ENCODE measurements at places on chromosomes 3 and 15.

DNA sequence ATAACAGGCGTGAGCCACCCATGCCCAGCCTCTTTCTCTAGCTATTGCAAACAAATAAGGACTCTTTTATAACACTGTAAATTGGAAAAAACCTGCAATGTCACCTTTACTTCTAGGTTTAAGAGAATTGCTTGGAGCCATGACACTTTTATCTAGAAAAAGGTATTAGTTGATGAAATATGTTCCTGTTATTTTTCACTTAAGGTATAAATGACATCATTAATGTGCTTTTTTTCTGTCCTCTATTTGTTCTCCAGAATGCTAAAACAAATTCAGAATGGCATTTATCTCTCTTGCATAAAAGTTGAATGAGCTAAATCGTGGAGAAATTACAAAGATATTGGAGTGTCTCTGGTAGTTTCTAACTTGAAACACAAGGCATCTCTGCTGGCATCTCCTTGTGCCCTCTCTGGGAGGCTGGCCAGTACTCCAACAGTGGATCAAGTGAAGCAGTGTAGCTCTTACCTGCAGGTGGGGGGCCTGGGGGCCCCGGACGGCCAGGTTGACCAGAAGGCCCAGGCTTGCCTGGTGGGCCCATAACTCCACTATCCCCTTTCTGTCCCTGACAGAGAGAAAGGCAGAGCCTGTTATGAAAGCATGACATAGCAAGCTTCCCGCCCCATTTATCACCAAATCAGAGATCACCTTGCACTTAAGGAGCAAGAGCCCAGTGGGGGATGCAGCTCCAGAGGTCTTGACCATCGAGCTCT is 38.6 kb downstream of the EAF1 start:
- DNase-seq = no peak

- no peak for DNase-seq
Measured at GRCh38 chr3:188855675-188856074, 316.1 kb upstream of the TPRG1 start.

GRCh38 chr3:53023072-53023823 is 22.6 kb downstream of the SFMBT1 start:
- DNase-seq = no peak

- DNase-seq = no peak
Measured at GRCh38 chr15:27725731-27726130, 373.4 kb downstream of the OCA2 start.

GRCh38 chr15:63669074-63669473 is 71.9 kb downstream of the FBXL22 start:
- no peak for DNase-seq

DNA sequence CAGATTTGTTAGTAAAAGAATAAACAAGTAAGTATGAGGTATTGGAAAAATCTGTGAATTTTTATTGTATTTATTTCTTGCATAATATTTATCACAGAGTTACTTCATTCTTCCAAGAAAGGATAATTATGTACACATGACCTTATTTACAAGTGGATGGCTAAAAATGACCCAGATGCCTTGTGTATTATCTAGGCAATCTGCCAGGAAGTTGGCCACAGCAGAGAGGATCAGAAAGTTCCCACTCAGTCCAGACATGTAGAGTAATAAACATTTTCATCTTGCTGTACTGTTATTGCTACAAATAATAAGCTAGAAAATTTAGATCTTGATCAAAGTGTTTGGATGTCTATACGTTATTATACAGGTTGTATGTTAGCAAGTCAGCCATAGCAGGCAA is 317.1 kb downstream of the EPHA6 start:
- no peak for DNase-seq

DNA sequence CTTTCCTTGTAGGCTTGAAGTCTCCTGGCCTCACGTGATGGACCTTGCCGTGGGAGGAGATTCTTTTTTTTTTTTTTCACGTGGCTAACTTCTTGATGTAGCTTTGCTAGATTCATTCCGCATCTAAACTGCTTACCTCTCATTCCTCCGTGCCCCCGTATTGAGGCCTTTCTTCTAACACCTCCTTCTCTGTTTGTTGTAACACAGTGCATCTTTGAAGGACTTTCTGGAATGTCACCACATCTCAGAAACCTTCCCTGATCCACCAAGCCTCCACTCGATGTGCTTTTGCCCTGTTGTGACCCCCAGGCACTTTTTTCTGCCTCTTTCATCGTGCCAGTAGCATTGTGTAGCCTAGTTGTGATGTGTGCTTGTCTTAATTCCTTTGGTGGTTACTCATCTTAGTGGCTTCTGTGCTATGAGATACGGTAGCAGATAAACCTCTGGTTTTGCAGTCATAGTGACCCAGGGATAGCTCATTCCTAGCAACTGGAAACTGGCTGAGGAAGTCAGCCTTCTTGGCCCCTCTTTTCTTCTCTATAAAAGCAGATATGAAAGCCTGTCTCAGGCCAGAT is 1.6 kb upstream of the BNC1 start:
- DNase-seq = no peak

DNA sequence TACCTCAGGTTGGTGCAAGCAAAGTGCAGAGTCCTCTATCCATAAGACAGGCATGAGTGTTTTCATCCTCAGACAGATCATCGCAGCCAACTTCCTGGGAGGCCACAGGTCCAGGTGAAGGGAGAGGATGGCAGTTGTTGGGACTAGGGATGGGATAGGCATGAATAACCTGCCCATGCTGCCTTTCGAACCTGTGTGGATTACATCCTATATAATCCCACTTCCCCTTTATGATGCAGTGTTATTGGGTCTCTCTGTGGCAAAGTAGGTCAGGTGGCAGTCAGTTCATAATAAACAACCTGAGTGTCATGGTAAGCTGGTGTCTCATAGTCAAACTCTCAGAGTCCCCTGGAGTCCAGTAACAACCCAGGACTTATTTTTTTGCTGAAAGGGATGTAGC is 40.4 kb downstream of the CCR3 start:
- DNase-seq = no peak

GRCh38 chr15:40003116-40003916 is 35.7 kb downstream of the SRP14 start:
- DNase-seq = no peak

DNA sequence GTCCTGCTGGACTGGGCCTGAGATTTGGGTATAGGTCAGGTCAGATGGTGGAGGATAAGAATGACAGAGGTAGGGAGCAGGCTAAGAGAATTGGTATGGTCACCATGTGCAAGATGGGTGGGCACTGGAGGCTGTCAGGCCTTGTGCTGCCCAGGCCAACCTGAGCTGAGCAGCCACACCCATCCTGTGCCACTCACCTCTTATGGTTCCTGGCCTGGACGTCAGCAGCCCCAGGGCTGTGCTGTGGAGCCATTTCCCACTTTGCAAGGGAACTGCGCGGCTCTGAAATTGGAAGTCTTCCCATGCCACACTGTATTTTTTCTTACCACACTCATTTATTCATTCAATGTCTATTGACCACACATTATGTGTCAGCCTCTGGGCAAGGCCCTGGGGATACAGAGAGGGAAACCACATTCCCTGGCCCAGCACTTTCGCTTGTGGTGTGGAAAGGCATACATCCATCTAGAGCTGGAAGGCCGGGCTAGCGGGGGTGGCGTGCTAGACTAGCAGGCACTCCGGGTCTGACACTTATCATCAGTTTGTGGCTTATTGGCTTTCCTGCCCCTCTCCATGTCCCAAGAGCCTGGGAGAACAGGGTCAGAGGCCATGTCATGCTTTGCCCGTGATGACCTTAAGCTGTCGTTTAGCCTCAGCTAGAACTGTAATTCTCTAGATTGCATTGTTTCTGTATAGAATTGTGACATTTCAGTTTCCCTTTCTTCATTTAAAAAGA is 51.1 kb upstream of the POLG start:
- DNase-seq = no peak

DNA sequence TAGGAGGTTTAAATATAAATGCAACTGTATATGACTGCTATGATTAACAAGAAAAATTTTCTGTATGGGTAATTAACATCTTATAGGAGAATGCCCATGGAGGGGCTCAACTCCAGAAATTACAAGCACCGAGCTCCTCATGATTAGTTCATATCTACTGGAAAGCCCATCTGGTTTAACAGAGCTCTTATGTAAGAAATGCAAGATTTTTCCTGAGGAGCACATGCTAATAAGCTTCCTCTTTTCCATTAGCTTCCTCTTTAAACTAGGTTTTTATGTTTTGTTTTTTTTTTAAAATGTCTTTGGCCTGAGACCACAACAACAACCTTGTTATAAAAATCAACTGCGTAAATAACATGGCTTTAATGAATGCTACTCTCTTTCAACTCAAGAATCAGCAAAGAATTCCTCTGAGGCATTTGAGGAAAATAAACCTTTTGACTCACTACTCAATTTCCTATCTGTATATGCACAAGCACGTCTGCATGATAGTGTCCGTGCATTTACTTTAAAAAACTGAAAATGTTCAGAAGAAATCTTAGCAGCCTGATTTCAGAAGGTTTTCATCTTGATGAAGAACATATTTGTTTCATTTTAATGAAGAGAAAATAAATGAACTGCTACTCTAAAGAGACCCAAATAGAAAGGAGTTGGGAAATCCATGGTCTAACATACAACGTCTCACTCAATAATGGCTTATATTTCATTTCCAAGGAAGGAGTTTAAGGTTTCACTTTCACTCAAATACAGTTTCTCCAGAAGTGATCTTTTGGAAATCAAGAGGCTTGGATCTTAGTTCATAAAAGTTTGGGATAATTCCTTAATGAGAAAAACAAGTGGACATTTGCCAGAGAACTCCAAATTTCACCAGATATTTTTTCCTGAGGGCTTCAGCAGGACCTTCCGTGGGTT is 180.8 kb downstream of the KCNAB1 start:
- DNase-seq = no peak

GRCh38 chr3:10744098-10744465 is 71.9 kb upstream of the SLC6A11 start:
- DNase-seq = peak; percentile 19

DNA sequence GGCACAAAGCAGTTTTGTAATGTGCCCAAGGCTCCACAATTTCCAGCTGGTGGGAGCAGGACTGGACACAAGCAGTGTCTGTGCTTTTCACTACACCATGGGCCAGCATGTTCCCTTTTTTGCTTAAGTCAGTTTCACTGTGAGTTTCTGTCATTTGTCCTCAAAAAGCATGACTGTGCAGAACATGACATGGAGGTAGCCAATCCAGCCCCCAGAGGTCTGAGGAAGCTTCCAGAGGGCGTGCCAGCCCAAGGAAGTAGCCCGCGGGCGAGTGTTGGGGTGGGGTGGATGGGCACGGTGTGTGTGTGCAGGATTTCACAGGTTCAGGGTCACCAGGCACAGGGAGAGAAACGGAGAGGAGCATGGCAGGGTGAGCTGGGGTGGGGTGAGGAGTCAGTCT is 8.0 kb upstream of the EEFSEC start:
- DNase-seq = no peak

- no peak for DNase-seq
Measured at GRCh38 chr3:55723653-55724406, 236.7 kb upstream of the WNT5A start.

DNA sequence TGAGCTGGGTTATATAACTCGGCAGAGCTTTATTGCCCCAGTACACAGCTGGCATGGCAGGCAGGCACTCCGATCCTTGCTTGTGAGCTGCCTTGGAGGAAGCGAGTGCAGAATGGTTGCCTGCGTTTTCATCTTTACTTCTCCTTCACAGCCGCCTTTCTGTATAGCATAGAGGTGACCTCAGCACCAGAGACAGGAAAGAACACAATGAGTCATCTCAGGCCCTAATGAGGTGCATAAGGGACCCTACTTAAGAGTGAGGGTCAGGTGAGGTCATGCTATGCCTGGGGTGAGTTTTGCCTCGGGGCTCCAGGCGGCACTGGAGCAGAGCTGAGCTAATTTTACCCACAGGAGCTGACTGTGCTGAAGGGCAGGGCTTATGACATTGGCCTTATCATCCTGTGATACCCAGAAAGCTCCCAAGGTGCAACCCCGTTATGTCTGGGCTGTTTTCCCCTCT is 43.5 kb downstream of the LPP start:
- no peak for DNase-seq

DNA sequence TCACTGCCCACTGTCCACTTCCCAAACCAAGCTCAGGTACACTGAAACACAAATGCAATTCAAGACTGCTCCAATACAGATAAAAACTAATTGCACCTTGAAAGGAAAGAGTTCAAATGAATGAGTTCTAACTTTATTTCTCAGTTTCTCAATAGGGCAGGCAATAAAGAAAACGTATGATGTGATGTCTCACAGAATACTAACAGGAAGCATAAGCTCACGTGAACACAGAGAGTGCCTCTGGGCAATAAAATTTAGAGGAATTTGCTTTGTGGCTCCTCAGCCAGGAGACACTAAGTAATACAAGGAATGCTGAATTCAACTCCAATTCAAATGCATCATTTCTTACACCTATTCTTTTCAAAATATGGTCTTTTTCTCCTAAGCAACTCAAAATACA is 82.3 kb upstream of the OCA2 start:
- no peak for DNase-seq

GRCh38 chr3:4271834-4272233 is 31.3 kb upstream of the SETMAR start:
- no peak for DNase-seq

DNA sequence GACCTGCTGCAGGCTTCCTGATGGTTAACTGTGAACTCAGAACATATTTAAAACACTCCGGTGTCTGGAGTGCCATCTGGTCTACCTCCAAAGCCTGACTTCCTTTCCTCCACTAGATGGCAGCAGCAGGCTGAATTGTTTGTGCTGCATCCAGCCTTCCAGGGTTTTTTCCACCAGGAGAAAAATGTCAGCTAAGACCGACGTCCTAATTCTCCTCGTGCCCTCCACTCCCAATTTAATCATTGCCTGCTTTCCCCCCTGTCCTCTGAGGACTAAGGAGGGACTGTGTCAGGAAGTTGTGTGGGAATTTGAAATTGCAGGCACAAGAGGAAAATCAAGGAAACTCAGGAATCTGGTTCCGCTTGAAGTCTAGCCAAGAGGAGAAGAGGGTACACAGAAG is 165.2 kb upstream of the UMPS start:
- DNase-seq = peak; percentile 27

DNA sequence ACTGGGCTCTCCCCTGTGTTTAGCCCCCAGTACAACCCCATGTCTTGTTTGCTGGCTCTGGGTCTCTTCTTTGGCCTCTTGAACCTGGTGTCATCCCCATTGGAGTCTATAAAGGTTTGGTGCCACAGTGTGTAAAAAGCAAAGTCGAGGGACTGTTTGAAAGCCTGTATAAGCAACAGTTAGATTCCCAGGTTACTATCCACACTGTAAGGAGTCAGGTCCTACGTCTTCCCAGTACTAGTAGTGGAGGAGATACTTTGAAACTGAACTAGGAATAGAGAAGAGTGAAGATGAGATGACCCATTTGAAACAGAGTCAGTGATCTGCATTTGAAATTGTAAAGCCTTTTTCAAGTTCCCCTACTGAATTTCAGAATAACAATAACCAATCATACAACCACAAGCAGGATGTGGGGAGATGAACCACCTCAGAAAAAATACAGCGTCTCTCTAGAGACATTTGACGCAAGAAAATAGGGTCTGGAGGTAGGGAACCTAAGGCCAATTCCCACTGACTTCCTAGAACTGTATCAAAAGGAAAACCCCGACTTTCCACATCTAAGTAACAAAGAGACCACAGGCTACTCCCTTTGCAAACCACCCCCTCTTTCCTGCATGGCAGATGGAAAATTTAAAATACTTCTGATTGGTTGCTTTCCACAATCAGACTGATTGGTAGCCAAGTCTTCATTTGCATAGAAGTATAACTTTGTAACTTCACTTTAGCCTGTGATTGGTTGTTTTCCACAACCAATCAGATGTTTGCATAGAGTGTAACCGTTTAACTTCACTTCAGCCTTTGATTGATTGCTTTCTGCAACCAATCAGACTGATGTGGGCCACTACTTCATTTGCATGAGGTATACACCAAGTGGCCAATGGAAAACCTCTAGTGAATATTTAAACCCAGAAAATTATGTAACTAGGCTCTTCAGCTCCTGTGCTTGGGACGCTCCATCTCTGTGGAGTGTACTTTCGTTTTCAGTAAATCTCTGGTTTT is 49.9 kb upstream of the NEDD4 start:
- DNase-seq = no peak

All from stimulated activated CD4-positive, alpha-beta T cell treated with anti-CD3 and anti-CD28 coated beads, TNF-alpha, amount 100 ng/mL, for 48 hours (primary cell).